ENCODE measurements at places on chromosomes 4 and X.

DNA sequence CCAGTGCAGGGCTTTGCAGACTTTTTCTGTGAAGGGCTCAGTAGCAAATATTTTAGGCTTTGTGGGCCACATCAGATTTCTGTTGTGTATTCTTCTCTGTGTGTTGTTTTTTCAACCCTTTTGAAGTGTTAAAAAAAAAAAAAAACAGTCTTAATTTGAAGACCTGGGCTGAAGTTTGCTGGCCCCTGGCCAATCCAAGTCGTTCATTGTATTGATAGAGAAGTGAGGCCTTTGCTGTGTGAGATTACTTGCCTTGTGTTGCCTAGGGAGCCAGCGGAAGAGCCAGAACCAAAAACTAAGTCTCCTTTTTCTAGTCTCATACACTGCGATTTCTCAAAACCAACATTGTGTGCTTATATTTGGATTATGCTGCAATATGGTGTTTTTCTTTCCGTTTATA is 46.9 kb downstream of the MTM1 start:
- DNase-seq = no peak

DNA sequence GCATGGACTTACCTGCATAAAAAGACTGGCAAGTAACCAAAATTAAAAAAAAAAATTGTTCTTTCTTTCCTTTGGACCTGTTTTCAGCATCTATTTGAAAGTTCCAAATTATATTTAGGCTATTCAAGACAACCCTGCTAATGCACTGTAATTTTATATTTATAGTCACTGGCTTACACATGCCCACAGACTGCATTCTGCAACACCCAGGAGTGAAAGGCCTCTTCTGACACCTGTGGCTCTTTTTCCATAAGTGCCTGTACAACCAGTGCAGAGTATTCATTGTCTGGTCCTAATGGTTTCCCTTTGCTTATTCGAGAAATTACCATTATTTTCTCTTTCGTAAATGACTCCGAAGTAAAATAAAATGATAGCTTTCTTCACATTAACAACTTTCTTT is 143.3 kb downstream of the RNF150 start:
- DNase-seq = no peak

DNA sequence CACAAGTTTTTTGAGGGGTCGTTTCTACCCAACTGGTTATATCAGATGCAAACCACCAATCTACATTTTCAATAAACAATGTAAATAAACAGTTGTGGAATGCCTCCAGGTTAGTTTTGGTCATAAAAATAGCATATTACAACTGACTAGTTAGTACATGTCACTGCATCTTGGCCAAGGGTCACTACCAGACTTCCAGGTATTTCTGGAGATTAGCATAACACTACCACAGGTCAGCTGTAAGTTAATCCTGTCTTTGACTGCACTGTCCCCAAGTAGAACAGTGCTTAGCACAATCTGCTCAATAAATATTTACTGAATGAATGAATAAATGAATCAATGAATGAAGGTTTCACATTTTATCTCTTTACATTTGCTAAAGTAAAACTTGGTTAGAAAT is 64.4 kb downstream of the TBC1D19 start:
- DNase-seq = no peak

DNA sequence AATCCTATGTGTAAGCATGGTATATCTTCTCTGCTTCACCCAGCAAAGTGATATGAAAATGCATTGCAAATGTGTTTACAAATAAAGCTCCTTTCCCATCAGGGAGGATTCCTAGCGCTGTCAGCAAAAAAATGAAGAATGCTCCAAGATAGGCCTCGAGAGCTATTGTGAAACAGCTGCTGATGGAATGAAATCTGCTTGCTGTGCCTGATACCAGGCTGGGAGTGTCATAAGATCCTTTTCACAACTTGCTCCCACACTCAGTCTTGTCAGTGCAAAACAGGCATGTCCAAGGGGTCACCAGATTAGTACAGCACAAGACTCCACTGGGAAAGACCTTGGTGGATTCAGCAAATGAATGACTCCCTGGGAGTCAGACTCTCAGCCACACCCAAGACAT is 34.1 kb downstream of the HNRNPH2 start:
- DNase-seq = no peak

DNA sequence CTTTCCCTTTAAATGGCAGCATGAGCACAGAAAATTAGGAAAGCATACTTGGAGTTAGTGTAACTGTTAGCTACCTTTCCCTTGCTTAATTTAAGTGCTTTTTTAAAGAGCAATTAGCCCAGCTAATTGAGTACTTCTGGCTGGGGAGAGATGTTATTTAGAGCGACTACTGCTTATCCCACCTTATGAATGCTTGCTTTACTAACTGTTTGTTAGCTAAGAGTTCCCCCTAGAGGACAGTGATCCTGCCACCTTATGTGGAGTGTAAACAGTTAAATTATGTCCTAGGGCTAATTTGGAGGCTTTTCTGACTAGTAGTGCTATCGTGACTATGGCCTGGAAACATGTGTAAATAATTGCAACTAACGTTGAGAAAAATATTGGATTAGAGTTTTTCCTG is 909.4 kb downstream of the FSTL5 start:
- DNase-seq = no peak

GRCh38 chr4:110867251-110867960 is 244.5 kb upstream of the PITX2 start:
- no peak for DNase-seq
